ENCODE measurements at places on chromosomes 13 and 19.

DNA sequence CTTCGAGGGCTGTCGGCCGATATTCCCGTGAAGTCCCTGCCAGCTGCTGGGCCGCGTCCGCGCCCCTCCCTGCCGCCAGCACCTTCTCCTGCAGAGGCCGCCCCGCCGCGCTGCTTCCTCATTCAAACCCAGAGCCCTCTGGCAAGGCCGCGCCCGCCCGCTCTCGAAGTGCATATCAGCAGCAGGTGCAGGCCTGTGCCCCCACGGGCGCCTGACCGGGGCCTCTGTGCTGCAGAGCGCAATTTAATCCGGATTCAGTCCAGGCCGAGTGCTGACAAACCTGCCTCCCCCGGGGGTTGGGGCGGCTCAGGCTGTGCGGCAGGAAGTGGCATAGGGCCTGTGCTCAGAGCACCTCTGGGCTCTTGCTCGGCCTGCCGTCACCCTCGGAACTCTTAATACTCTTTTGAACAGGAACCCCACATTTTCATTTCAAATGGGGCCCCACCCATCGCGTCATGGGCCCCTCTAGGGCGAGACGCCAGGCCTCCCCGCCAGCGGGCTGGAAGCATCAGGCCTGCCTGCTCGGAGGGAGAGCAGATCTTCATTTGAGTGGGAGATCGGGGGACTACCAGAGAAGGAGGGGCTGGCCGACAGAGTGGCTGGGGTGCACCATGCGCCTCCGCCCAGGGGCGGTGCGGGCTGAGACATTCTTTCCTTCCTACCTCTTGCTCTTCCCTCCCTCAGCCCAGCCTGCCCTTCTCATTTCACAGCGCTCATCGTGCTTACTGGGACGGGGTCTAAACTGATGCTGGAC, 125.7 kb downstream of the TNFRSF19 start:
- peak; percentile 24 for DNase-seq

- DNase-seq, result peak; percentile 57
Observed at GRCh38 chr19:45645631-45646344, 6.6 kb upstream of the EML2 start.

DNA sequence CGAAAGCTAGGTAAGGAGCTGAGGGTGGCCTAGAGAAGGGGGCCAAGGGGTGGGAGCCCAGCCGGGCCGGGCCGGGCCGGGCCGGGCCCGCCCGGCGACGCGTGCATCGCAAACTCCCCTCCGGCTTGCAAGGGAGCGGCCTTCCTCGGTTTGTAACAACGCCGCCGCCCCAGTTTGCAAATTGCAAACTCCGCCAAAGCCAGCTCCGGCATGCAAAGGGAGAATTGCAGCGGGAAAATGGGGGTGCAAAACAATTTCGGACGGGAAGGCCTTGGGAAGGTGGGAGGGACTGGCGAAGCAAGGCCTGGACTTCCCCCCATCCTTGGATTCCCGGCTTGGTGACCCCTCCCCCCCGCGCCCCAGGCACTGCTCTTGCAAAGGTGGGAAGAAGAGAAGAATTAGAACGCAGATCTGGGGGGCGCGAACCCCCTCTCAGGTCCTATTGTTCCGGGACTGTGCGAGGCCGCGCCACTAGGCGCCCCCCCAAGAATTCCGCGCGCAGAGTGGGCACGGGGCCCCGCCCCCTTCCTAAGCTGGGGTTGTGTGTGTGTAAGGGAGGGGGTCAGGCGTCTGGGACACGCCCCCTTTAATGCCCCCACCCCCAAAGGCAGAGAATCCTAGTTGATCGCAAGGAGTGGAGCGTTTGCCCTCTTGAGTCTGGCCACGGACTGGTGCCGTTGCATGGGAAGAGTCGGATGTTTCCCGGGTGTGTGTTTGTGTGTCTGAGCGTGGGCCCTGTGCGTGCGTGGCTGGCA, 926 bp downstream of the PRR12 start:
- DNase-seq, result no peak

DNA sequence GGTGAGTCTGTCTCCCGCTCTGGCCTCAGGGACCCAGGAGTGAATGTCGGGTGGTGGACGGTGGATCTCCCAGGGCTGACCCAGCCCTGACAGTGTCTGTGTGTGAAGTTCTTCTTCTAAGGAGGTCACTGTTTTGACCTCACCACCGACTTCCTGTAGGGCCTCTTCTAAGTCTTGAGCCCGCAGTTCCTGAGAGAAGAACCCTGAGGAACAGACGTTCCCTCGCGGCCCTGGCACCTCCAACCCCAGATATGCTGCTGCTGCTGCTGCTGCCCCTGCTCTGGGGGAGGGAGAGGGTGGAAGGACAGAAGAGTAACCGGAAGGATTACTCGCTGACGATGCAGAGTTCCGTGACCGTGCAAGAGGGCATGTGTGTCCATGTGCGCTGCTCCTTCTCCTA, at the start of gene SIGLEC7:
Gene SIGLEC7, plus strand, starts transcription at position 183 of the 400 bp plus-strand sequence. Its CDS starts 69 bp downstream, at position 252.
- no peak for DNase-seq

- no peak for DNase-seq
Observed at GRCh38 chr13:113959198-113959597, 14.7 kb downstream of the C13orf46 start.

DNA sequence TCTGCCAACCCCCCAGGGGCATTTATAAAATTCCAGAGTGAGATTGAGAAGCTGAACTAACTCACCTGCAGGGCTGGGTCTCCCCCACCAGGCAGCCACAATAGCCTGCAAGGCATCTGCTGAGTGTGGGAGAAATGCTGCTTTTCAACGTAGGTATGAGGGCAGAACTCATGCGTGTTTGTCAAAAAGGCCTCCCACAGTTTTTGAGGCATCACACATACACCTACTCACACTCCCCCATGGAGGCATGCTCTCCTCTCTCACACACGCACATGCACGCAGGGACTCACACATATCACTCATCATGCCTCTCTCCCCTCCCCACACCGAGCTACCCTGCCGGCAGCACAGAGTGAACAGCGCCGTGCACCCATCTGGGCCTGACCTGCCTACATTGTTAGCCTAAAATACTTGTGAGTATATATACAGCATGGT, 390.5 kb downstream of the FGF9 start:
- DNase-seq, result peak; percentile 73

- DNase-seq, result no peak
Observed at GRCh38 chr19:49602806-49603205, 11.8 kb downstream of the PRR12 start.
